ENCODE measurements at places on chromosomes 5 and 9.

DNA sequence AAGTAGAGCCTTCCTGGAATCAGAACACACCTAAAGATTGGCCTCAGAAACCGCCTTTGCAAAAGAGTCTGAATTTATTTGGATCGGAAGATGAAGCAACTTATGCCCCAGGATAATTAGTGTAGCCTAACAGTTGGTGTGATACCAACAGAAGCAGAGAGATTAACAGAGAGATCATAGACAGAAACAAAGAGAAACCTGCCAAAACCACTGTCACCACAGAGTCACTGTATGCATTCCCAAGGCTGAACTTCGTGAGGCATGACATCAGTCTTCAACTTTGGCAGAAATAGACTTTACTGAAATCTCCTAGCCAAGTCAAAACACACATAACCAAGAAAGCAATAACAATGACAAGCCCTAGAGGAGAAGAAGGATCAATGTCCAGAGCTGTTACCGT, 361.8 kb downstream of the ELAVL2 start:
- no peak for DNase-seq

GRCh38 chr5:108264533-108264932, 117.4 kb downstream of the FBXL17 start:
- no peak for DNase-seq

- DNase-seq: no peak
These were observed 497.9 kb downstream of the ARHGEF28 start for GRCh38 chr5:74123929-74124328.

DNA sequence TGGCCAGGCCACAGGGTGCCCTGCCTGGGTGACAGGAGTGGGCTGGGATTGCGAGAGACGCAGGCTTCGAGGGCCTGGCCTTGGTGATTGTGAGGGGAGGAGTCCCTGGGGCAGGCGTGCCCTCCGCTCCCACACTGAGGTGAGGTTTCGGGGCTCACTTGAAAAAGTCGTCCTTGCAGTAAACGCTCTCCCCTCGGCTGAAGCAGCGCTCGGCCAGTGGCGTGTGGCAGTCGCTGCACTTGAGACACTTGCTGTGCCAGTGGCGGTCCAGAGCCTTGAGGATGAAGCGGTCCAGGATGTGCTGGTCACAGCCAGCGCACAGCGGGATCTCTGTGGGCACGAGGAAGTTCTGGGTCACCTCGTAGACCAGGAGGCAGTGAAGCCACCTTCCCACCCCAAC, 4.5 kb downstream of the LHX3 start:
- DNase-seq: no peak

GRCh38 chr5:150116667-150117400, 30.5 kb upstream of the CSF1R start:
- DNase-seq: peak; percentile 21

GRCh38 chr9:129165198-129165597, 12.9 kb downstream of the IER5L start:
- DNase-seq: no peak

DNA sequence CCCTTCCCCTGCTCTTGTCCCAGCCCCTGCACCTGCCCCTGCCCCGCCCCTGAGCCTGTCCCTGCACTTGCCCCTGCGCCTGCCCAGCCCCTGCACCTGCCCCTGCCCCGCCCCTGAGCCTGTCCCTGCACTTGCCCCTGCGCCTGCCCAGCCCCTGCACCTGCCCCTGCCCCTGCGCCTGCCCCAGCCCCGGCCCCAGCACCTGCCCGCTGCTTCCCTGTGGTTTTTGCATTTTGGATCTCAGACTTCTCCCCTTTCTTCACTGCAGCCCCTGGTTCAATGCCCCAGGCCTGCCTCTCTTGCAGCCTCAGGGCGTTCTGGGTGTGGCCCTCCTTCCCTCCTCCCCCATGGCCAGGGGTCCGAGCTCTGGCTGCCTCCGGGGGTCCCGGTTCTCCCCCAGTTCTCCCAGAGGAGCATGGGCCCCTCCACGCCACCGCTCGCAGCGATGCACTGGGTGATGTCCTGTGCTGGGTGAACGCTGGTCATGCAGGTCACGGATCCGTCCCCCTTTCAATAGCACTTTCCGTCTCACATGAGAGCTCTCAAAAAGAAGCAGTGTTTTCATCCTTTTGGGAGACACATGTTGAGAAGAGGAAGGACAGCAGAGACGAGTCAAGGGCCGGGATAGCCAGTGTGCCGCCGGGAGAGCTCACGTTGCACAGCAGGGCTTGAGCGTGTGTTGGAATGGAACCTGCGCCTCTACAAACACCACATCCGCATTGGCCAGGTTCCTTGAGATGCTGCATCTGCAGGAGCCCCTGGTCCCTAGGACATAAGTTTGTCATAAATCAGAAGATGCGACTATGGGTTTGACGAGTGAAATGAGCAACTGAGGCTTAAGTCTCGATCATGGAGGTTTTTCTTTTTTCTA, 44.0 kb upstream of the IRX4 start:
- no peak for DNase-seq

DNA sequence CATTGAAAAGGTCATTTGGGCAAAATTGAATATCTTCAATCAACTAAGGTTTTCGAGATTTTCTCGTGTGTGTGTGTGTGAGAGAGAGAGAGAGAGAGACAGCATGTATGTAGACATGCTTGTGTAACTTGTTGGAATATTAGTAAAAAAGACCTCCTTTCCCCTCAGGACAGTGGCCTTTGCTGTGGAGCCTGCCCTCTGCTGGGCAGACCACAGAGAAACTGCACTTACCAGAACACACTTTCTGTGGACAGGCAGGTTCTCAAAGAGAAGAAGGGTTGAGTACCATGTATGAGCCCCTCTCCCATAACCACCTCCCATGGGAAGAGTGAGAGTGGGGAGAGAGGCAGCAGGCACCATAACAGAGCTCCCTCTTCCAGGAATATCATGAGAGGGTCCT, 45.6 kb downstream of the CFAP90 start:
- peak; percentile 3 for DNase-seq

- DNase-seq: peak; percentile 83
These were observed 21.9 kb upstream of the QSOX2 start for GRCh38 chr9:136267261-136268111.

DNA sequence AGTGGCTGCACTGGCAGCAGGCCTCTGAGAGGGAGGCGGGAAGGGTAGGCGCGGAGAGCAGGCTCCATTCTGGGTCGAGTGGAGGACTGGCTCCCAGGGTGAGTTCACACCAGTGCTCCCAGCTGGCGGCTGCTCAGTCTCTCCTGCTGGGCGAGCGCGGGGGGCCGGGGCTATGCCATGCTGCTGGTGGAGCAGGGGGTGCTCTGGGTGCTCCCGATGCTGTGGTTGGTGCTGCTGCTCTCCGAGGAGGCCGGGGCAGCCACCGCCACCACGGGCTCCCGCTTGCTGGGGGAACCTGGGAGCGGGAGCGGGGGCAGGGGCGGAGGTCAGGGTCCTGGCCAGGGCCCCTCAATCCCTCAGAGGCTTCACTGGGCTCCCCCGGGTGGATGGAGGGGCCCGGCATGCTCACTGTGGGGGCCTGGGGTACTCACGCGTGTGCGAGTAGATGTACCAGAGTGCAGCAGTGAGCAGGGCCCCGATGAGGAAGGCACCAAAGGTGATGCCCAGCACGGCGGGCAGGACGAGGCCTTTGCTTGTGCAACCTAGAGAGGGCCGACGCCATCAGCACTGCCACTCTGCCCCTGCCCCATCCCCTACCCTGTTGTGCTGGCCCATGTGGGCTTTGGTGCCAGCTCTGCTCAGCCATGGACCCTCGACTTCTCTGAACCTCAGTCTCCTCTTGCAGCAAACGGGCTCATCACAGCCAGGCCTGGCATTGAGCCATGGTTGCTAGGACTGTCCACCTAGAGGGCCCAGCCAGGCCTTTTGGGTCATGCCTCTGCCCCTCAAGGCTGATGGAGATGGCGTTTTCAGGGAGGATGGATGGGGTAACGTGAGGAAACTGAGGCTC, 13.1 kb downstream of the FPGS start:
- DNase-seq: no peak

DNA sequence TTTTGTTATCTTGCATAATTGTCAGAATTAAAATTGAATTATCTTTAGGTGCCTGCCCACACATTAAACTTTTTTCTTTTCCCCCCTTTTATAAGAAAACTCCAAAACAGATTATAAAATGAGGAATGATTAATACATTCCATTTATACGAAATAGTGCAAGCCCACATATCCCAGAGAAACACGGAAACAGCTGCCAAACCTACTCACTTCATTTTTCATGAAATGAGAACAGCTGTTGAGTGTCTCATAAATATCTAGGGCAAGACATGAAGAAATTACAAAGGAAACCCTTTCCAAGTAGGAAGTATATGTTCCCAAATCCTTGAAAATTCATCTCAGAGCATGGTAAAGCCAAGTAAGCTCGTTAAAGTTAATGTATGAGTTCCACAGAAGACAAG, 459.4 kb upstream of the NMUR2 start:
- DNase-seq: no peak

GRCh38 chr9:127805620-127806019, 2.9 kb downstream of the FPGS start:
- peak; percentile 69 for DNase-seq

DNA sequence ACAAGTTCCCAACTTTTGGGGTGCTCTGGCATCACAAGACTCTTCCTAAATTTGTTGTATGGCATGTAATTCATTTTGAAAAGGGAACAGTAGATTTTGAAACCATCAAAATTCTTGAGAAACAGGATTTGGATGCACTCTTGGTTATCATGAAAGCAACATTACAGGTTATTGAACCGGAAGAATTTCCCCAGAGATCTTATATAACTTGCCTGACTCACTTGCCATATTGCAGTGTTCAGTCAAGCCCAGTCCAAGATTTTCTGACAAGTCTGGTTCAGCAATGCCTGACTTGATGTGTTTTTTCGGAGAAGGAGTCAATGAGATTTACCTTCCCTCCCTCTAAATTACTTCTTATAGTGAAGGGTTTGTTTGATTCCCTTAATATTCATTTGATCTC, 32.0 kb downstream of the SMIM15 start:
- no peak for DNase-seq

DNA sequence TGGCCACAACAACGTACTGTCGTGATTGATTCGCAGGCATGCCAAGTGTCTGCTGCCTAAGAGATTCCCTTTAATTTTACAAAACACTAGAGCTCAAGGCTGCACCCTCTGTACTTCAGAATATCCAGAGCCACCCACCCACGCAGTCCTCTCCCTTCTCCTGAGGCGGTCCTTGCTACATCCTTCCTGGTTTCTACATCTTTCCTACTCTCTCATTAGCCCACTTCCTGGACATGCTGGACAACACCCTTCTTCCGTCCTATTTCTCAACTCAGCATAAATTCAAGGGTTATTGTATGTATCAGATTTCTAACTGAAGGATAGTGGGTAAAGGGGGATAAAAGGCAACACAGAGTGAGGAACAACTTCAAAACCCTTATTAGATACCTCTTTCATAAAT, 148.4 kb upstream of the MAP3K1 start:
- no peak for DNase-seq

GRCh38 chr9:76490249-76490990, 31.4 kb downstream of the GCNT1 start:
- peak; percentile 43 for DNase-seq

DNA sequence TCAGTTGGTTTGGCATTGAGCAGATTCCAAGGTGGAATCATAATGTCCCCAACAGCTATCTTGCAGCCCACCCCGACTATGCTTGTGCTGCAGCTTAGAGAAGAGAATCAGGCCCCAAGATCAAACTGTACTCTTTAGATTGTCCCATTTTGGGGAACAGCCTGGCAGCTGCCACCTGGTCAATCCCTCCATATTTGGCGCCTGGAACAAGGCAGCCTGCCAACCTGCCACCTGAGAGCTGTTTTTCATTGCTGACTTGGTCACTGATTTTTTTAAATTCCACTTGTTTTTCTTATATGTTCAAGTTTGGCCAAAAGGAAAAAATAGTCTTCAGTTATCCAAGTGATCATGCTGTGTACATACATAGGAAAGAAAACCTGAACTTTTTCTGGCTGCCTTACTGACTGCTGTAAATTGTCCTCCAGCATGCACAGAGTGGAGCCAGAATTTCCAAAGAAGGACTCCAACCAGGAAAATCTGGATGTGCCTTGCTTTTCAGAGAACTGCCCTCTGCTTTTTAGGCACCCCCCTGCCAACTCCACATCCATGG, 504.2 kb downstream of the ENC1 start:
- DNase-seq: no peak

DNA sequence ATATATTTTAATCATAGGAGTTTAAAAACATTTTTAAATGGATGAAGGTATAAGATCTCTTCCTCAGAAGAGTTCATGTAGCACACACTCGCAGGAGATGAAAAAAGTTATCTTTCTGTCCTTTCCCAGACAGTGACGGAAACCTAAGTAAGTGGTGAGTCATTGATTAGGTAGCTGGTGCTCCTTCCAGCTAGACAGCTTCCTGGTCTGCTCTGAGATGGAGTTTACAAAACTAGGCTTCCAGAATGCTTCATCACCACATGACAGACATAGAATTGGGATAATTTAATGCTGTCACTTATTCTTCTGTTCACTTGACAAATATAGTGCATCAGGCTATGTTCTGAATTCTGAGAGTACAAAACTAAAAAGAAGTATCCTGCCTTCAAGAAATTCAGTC, 2393.0 kb upstream of the C9orf72 start:
- DNase-seq: no peak

GRCh38 chr9:25322142-25322541, 356.1 kb downstream of the TUSC1 start:
- no peak for DNase-seq

DNA sequence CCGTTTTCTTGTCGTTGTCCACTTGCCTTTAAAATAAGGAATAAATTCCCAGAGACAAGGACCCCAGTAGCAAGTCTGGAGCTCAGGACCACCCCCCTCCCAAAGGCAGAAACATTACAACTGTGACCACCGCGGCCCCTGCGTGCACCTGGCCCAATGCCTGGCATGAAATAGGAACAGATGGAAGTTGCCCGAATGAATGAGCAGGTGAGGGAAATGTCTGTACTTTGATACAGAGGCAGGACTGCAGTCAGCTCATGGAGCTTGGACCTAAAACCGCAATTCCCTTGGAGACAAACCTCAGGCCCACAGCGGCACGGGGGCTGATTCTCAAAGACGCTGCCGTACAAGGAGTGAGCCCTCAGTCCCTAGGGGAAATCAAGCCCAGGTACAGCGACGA, 55.3 kb upstream of the SARDH start:
- no peak for DNase-seq

- peak; percentile 63 for DNase-seq
These were observed 32.1 kb downstream of the MARCHF3 start for GRCh38 chr5:126998201-126998631.

- DNase-seq: no peak
These were observed 472.5 kb downstream of the IRX1 start for GRCh38 chr5:4068171-4068570.

All from hematopoietic multipotent progenitor cell treated with erythropoietin and hydrocortisone succinate and interleukin-3 and kit ligand, for 8 days (in vitro differentiated cells).